ENCODE measurements at places on chromosomes 12 and 14. TPM values are rescaled to one million over a fixed set of nuclear protein-coding genes. Genes with fewer than 3 reads are reported as not detected.

DNA sequence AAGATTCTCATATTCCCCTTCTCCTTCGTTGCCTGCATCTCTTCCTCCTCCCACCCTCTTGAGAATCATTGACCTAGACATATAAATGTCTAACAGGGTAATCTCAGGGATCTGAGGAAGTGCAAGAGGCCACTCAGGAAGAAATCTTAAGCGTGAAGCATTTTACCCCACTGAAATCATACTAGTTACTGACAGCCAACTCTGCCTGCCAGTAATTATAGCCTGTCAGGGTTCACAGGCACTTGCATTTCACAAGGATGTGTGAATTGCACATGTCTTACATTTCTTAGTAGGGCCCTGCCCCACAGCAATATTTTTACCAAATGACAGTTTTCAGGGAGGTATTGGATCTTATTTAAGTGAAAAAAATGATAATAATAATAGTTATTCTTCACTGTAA, 127.2 kb downstream of the SLC15A5 start:
- DNase-seq: no peak

DNA sequence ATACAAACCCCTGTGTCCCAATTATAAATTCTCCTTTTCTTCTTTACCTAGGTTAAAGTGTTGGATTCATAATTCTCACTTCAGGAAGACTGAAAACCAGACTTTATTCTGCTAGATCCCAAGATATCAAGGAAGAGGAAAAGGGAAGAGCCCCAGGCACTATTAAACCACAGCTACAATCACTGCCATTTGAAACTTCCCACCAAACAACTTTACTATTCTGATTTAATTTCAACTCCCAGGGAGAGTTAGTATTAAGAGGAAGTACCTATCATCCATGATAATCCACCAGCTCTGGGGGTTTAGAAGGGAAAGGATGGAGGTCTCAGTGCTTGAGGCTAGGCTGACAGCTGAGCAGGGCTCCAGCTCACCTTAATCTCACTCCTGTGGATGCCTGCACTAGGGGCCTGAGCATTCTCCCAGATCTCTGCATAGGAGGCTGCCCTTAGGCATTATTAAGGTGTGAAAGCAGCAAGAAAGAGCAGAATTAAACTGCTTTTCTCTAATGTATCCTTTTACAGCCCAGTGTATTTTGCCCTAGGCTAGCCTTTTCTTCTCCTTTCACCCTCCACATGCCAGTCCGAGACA, 52.9 kb downstream of the MYF5 start:
- DNase-seq: no peak

DNA sequence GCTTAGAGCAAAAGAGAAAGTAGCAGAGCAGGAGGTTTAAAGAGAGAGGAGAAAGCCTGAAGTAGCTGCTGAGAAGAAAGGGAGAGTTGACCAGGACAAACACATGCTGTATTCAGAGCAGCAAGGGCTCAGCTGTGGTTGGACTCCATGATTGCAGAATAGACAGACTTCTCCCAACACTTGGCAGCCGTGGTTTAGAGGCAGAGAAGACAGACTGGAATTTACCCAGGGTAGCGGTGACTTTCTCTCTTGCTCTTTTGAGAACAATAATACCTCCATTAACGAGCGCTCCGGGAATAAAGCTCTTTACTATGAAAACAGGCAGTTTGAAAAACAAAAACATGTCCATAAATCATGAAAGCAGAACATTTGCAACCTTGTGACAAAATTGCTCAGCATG, 21.4 kb upstream of the IGF1 start:
- DNase-seq: no peak

- no peak for DNase-seq
Measured at GRCh38 chr12:43402436-43402835, 149.6 kb downstream of the ADAMTS20 start.

The GUCY2C gene
- not detected for polyA plus RNA-seq

The LRRK2 gene
- polyA plus RNA-seq: 0.08 TPM

The TBX5 gene
- not detected for polyA plus RNA-seq

DNA sequence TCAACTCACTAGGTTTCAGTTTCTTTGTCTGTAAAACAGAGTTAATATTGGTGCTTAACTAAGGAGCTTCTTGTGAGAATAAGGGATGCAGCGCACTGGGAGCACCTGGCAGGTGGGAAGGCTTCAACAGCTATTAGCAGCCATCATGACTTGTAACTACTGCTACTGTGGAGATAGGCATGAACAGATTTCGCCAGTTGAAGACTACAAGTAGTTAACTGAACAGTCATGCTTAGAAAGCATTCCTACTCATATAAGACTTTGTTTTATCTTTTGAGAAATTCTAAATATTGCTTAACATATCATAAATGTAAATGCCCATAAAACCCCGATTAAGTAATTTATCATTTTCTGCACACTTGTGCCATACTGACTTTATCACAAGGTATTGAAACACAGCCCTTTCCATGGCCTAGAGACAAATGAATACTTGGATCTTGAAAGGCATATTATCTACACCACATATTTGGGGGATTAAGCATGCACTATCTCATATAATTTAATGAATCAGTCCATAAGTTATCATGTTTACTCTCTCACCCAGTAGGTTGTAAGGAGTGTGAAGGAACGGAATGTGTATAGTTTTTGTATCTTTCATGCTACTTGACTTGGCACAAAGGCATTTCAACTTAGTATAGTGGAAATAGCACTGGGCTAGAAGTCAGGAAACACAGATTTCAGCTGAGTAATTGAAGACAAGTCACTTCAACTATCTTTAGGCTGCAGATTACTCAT, 16.1 kb downstream of the NTN4 start:
- no peak for DNase-seq

The TAS2R20 gene
- 0.33 TPM for polyA plus RNA-seq

- DNase-seq: no peak
Measured at GRCh38 chr12:120428597-120429229, 9.2 kb upstream of the COX6A1 start.

The NTN4 gene
- polyA plus RNA-seq: 0.11 TPM

DNA sequence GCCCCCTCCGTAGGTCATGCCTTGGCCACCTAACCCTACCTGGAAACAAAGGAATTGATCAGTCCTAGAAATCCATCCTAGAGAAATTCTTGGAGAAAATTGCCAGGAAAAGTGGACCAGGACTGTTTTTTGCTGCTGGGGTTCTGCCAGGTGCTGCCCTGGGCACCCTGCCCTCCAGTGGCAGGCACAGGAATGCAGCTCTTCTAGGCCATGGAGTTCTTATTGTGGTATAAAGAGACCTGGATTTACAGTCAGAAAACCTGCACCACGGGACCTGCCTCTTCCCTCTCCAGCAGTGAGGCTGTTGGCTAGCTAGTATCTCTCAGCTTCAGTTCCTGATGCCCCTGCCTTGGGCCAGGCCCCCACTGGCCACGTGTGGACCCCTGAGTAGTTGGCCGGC, 59.7 kb downstream of the SLC24A4 start:
- DNase-seq: no peak

DNA sequence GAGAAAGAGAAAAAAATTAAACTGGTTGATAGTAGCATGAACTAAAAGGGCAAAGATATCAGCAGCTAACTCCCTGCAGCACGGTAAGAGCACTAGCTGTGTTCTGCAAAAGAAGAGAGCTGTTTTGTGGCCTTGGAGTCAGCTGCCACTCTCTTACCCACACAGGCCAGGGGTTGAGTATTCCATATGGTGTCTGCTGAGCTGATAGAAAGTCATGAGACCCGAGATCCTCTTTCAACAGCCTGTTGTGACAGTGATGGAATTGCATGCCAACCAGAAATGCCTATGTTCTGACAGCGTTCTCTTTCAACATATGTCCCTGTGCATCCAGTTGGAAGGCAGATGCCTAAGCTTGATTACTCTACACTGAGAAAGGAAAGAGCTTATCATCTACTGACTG, 39.9 kb downstream of the TMTC1 start:
- DNase-seq: no peak

The PLEK2 gene
- 0.11 TPM for polyA plus RNA-seq

The RFLNA gene
- polyA plus RNA-seq: not detected

- no peak for DNase-seq
Measured at GRCh38 chr12:53963434-53964314, 9.0 kb downstream of the HOXC12 start.

DNA sequence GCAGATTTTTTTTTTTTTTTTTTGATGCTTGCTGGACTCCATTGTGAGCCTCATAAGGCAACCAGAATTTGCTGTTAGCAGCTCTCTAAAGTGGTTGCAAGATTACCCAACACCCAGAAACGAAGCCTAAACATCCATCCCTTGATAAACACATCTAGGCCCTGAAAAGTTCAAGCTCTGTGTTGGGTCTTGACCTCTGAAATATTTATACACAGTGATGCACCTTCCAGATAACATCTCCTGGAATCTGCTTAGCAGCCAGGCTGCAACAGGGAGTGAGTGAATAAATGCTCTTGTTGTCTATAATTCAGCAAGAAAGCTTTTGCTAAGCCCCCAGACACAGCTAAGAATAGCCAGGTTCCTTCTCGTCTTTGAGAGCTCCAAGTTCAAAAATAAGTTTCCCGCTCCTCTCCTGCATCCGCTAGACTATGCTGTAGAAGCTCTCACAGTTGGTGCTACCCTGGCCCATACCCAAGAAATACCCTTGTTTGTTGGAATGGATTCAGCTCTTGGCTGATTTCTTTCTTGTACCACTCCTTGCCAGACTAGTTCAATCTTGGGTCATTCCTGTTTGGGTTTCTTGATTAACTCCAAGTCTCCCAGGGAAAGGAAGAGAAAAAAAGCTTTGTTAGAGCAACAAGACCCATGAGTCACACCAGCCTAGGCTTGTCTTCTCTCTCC, 610.6 kb upstream of the TBX3 start:
- no peak for DNase-seq

The C12orf50 gene
- polyA plus RNA-seq: 0.10 TPM

DNA sequence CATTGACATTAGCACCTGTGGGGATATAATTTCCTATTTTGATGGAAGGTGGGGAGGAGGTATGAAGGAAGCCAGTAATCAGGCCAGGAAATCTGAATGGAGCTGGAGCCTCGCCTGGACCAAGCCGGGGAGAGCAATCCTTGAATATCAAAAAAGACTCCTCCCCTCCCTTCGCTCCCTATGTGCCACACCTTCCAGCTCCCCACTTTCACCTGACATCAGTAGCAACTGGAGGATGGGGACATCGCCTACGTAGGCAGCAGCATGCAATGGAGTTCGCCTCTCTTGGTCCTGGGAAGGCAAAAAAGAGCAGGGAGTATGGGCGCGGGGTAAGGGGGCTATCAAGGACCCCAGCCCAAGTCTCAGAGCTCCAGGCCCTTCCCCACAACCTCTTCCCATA, 1.1 kb downstream of the ANKRD52 start:
- DNase-seq: no peak

- DNase-seq: peak; percentile 92
Measured at GRCh38 chr12:48350249-48351021, at the start of gene ZNF641. TSS of gene ZNF641 (minus strand) at chr12:48350919. CDS start at chr12:48348090, 2,829 bp downstream.

The BATF gene
- polyA plus RNA-seq: not detected

DNA sequence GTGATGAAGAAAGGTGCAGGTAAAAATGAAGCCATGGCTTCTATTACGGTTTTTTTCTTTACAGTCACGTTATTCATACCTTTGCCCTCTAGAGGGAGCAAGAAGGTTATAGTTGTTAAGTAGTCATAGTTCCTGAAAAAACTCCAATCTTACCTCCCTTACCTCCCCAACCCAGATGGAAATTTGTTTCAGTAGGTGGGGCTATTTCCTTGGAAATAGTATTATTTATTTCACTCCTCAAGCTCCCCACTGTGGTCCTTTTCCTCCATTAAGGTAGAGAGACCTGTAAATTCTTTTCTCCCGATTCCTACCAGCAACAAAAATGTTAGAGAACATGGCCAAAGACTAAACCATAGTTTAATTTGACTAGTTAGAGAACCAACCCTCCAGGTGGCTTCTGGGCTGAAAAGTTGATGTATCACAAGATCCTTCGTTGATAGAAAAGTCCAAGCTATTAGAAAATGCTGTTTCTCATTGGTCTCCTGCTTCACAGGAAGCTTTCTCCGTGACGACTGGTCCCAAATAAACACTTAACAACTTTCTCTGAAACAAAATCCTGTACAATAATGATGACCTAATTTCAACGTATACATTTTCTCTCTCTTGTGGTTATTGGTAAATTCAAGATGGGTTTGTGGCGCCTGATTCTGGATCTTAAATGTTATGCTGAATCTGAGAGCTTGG, 43.5 kb downstream of the TMX1 start:
- peak; percentile 68 for DNase-seq

DNA sequence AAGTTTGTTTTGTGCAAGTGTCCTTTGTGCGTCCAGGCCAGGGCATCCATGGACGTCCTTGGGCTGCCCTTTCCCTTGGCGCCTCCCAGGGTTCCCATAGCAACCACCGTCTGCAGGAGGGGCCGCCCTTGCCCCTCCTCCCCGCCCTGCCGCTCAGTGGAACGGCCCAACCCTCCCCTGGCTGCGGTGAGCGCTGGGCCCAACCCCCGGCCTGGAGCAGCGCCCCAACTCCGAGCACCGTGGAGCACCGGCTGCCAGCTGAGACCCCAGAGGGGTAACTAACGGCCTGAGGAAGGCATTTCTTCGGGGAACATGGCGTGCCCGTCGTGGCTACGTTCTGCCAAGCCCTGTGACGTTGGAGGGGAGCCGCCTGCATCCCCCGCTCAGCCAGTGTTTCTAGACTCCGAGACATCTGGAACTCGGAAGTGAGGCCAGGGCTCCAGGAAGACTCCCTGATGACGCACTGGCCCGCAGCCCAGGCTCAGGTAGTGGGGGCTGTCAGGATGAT, 5.3 kb upstream of the ACACB start:
- peak; percentile 91 for DNase-seq

The CACNA1C gene
- polyA plus RNA-seq: 1.6 TPM

DNA sequence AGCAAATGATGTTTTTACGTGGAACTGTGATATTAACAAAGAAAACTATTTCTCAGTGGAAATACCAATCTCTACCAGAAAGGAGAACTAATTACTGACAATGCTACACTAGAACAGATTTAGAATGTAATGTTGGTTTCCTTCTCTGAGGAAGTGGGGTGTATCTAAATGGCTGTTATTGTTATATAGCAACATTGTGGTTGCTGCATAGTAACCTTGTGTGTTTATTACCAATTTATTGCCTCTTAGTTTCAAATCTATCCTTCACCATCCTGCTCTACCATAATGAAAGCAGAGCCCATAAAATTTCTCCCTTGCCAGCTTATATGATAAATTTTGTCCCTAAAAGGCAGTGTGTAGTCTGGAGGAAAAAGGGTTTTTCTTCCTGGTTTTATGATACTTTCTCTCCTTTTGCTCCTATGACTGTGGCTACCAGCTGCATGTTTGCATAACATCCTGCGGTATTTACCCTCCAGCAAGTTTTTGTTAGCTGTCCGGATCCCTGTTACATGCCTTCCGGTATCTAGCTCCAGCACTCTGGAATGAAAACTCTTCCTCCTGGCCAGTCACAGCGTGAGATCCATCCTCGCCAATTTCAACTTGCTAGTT, 5.7 kb upstream of the KLRK1 start:
- no peak for DNase-seq

The GZMB gene
- polyA plus RNA-seq: not detected

DNA sequence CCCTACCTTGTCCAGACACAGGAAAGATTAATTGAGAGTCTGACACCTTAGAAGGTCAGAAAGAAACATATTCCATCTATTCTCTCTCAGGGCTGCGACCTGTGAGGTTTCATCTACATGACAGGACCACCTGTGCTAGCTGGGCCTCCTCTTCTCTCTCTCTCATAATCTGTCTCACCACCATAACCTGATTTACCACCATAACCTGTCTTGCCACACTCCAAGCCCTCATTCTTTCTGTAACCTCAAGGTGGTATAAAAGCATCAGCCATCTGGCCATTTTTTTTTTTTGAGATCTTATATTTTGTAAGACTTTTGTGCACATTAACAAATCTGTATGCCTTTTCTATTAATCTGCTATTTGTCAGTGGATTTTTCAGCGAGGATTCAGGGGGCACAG, 75.5 kb downstream of the ACADS start:
- DNase-seq: no peak

GRCh38 chr14:66074537-66074936, 411.6 kb upstream of the CCDC196 start:
- DNase-seq: no peak

GRCh38 chr14:24959791-24960331, 90.1 kb downstream of the STXBP6 start:
- no peak for DNase-seq
